ENCODE measurements at places on chromosomes 1 and 21.

- no peak for DNase-seq
Observed at GRCh38 chr1:226029568-226030225, 30.6 kb upstream of the SDE2 start.

GRCh38 chr1:164054331-164054730, 504.7 kb upstream of the PBX1 start:
- no peak for DNase-seq

DNA sequence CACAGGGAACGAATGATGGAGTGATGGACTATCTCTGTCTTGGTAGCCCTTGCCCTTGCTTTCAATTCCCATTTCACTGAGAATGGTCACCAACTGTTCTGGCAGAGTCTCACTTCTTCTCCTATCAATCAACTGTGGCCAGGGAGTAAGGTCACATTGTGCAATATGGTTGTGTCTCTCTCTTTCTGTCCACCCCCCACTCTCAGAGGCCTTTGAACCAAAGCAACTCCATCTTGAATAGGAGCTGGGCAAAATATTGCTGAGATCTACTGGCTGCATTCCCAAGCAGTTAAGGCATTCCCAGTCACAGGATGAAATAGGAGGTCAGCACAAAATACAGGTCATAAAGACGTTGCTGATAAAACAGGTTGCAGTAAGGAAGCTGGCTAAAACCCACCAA, 36.7 kb downstream of the NTMT2 start:
- DNase-seq: no peak

DNA sequence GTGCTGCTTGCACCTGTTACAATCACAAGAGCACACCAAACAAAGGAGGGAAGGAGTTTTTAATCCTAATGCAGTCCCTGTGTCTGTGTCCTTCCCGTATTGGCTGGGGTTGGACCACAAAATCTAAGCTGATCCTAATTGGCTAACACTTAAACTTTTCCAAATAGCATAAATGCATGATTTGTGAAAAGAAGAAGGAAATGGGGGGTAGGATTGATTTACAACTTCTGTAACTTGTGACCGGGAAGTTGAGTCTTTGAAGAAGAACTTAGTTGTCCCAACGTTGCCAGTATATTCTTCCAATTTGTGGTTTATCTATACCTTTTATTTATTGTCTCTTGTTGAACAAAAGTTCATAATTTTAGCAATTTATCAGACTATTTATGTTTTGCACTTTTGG, 11.8 kb upstream of the IPP start:
- no peak for DNase-seq

DNA sequence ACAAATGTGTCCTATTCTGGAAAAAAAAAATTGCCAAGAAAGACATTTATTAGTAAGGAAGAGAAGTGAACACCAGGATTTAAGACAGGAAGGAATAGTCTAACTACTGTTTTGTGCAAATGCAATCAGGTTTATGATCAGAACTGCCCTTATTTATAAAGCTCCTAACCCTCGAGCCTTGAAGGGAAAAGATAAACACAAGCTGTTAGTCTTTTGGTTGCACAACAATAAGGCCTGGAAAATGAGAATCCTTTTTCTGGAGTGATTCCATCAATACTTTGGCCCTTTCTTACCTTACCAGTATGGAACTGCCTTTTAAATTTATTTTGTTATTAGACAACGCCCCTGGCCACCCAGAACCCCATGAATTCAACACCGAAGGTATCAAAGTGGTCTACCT, 52.9 kb downstream of the SNRPE start:
- no peak for DNase-seq

DNA sequence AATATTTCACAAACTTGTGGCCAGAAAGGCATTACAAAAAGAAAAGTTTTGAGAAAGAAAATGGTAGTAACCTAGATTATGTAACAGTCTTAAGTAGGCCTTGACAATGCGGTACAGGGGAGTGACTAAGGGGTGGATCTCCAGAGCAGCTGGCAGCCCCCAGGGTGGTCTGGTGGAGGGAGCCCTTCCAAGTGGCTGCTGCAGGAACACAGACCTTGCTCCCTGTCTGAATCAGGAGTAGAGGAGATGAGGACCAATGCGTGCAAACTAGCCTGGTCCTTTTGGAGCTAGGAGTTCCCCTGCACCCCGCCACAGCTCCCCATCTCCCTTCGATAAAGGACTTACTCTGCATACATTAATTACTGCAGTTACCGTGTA, 189.0 kb downstream of the NFIA start:
- no peak for DNase-seq

- no peak for DNase-seq
Observed at GRCh38 chr1:238476841-238477240, 586.1 kb upstream of the ZP4 start.

DNA sequence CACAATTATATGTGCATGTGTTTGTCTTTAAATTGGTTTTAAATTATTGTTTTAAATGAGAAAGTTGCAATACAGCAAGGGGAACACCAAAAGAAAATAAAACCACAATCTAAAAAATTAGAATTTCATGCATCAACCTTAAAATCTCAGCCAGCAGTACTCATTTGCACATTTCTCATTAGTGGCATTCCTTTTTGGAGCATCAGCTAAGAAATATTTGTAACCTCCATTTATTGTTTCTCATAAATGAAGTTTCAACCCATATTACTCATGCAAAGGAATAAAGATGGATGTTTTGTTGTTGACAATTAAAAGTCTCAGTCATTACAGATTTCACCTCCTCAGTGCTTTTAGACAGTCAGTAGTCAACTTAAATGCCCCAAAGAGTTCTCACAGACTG, 160.1 kb downstream of the TBX15 start:
- DNase-seq: no peak

- DNase-seq: no peak
Observed at GRCh38 chr1:188958461-188959115, 1519.1 kb downstream of the BRINP3 start.

- DNase-seq: no peak
Observed at GRCh38 chr1:206419783-206420182, 50.5 kb upstream of the IKBKE start.

DNA sequence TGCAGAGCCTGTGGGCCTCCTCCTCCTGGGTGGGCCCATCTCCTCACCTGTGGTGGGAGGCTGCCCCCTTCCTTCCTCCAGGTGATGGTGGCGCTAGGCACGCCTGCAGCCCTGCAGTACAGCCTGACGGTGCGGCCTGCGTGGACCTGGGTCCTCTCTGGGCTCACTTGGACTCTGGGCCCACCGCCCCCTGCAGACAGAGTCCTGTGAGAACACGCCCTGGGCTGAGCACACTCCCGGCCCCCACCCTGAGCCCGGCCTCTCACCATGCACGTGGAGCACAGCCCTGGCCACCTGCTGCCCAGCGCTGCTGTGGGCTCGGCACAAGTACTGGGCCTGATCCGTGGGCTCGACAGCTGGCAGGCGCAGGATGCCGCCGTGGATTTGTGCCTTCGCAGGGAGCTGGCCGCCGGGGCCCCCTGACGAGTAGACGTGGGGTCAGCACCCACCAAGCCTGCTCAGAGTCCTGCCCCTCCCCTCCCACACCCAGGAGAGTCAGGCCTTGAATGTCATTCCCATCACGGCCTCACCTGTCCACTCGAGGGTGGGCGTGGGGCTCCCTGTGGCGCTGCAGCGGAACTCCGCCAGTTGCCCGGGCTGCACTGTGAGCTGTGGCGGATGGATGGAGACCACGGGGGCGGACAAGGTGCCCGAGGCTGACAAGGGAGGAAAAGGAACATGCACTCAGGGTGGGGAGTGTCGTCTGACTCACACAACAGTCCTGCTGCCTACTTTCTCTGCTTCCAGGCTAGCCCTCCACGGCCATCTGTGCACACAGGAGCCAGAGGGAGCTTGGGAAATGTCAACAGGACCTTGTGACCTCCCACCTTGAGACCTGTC, 43.4 kb downstream of the LDLRAD2 start:
- DNase-seq: no peak

- no peak for DNase-seq
Observed at GRCh38 chr1:53108646-53109580, 33.5 kb downstream of the SLC1A7 start.

- DNase-seq: no peak
Observed at GRCh38 chr1:233744779-233745513, 131.0 kb downstream of the KCNK1 start.

DNA sequence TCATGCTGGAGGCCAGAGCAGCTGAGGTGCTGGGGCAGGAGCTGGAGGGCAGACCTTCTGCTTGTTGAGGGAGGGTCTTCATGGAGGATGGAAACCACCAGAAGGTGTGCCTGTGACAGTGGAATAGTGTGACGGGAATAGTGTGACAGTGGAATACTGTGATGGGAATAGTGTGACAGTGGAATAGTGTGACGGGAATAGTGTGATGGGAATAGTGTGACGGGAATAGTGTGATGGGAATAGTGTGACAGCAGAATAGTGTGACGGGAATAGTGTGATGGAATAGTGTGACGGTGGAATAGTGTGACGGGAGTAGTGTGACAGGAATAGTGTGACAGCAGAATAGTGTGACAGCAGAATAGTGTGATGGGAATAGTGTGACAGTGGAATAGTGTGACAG, 325.1 kb downstream of the HHAT start:
- DNase-seq: no peak

DNA sequence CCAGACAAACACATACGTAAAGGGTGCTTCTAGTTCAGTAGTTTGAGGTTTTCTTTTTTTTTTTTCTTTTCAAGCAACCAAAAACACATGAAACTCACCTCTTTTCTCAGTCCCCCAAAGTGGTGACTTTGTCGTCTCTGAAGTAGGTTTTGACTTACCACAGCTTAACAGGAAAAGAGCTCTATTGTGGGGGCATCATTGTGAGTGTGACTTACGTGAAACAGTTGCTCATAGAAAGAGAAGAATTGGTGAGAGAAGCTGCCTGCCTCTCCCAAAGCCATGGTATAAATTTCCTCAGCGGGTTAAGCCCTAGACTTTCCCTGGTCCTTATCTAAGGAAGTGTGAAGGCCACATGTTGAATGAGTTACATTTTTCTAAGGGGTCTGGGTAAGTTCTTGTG, 11.9 kb downstream of the FASLG start:
- DNase-seq: no peak

GRCh38 chr1:205030896-205031295, 12.1 kb upstream of the CNTN2 start:
- DNase-seq: no peak

DNA sequence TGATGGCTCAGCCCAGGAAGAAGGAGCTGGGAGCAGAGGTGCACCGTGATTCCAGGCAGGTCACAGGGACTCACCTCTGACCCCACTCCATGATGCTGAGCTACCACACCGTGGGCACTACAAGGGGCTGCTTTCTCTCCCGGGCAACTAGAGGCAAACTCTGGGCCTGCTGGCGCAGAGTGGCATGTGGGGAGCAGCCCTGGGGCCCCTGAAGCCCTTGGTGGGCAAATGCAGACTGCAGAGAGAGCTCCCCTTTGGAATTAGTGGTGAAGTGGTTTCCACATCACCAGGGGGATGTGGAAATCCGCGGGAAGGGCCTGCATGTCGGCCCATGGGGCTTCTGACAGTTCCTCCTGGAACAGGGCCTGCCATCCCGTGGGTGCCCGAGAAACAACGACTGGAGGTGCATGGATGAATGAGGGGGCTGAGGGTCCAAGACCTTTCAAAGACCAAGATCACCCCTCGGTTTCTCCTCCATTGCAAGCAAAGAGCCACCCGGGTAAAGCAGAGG, 11.8 kb upstream of the MMEL1 start:
- DNase-seq: no peak

DNA sequence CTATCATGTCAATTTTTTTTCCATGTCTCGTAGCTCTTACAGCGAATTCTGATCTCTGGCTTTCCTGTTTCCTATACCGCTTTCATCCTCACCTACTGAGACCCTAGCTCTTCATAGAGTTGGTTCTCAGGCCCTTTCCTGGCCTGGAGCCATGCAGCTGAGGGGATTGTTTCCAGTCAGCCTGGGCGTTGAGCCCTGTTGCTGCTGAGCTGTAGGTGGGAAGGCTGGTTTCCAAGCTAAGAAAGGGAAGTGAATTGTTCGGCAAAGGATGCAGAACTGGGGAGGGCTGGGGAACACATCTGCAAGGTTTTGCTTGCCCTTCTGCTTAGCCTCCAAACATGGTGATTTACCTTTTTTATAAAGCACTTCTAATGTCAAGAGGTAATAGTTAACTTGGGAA, 41.5 kb downstream of the SPATA46 start:
- DNase-seq: no peak

DNA sequence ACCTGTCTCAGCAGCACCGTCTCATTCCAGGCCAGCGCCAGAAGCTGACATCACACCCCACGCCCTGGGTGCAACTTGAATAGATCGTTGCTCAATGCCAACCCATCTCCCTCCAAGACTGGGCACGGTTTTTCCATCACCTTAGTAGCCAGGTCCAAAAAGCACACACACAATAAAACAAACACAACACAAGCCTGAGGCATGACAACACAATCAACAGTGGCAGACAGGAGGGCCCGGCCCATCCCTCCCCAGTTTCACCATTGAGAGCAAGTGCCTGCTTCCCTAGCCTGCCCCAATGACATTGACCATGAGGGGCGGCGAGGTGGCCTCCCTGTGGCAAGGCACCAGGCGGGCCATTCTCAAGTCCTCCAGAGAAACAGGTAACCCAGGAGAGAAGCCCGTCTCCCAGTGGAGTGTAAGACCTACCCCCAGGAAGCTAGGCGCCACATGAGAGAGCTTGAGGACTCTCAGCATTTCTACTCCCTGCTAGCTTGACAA, 2.7 kb downstream of the IFFO2 start:
- no peak for DNase-seq

- DNase-seq: no peak
Observed at GRCh38 chr1:227773558-227773957, 38.3 kb downstream of the SNAP47 start.

DNA sequence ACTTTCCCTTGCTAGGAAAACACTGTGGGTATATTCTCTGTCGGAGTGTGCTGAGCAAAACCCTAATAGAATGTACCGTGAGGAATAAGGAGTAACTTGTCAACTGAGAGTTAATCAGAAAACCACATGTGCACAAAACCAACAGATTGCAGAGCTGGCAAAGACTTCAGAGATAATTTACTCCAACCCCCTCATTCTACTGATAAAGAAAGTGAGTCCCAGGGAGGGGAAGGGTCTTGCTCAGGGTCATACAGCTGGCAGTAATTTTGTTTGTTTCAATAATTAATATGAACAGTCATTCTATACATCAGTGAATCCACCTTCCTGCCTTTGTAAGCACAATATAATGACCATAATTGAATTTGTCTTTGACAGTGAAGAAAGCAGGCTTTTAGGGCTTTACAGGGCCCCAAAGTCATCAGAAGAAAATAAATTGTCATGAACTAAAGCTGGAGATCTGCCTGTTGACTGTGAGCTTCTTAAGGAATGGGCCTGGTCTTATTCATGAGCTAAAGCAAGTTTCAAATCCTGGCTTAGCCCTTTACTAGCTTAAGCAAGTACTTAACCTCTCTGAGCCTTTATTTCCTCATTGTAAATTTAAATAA, 67.2 kb upstream of the HOOK1 start:
- DNase-seq: no peak
